ENCODE measurements at places on chromosomes 3 and 15. TPM values are rescaled to one million over a fixed set of nuclear protein-coding genes. Genes with fewer than 3 reads are reported as not detected.

KLHL40 gene
- total RNA-seq, result not detected

LRTM1 gene
- total RNA-seq, result not detected

DTWD1 gene
- total RNA-seq, result 17.4 TPM

GRK7 gene
- total RNA-seq, result not detected

LRIG1 gene
- 24.5 TPM for total RNA-seq

CCR9 gene
- not detected for total RNA-seq

HHATL gene
- total RNA-seq, result not detected

AGBL1 gene
- total RNA-seq, result not detected

ADAMTSL3 gene
- 28.8 TPM for total RNA-seq

P2RY13 gene
- not detected for total RNA-seq

GRAMD2A gene
- under 0.01 TPM for total RNA-seq

GOLGA8O gene
- 0.22 TPM for total RNA-seq

PLA2G4D gene
- total RNA-seq, result not detected

CACNA2D3 gene
- total RNA-seq, result not detected

CFAP100 gene
- not detected for total RNA-seq

CYP8B1 gene
- total RNA-seq, result not detected

MESP2 gene
- total RNA-seq, result not detected

ZBTB47 gene
- 21.8 TPM for total RNA-seq

Data from dermis lymphatic vessel endothelial cell (primary cell).